ENCODE measurements at places on chromosomes 7 and 10. TPM values are rescaled to one million over a fixed set of nuclear protein-coding genes. Genes with fewer than 3 reads are reported as not detected.

The CUL2 gene
- 15.9 TPM for total RNA-seq

The VCL gene
- total RNA-seq, result 285 TPM

DNA sequence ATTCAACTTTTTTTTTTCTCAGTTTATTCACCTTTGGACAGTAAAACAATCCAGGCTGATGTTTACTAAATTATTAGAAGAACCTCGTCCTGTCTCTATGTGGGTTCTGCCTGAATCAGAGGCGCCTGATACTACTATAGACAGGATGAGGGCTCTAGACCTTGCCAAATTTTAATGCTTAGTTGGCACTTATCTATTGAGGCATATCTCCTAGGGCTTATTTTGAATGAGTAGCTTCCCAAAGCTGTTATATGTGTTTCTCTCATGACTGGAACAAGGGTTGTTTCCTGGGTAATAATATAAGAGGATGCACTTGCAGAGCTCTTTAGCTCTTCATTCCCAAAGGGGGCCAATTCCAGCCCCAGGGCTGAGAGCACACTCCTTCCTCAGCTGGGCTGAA lies 23.6 kb downstream of the HECW1 start:
- no peaks in the 10 kb centered on the region for H3K4me1 ChIP-seq
- no peak for DNase-seq
- H3K36me3 ChIP-seq, result no peaks in the 10 kb centered on the region

GRCh38 chr7:30937416-30937815 lies 25.8 kb downstream of the AQP1 start:
- no peaks in the 10 kb centered on the region for H3K4me1 ChIP-seq
- no peak overlapping the region for H3K27ac ChIP-seq
- no peaks in the 10 kb centered on the region for H3K36me3 ChIP-seq

The EMX2 gene
- 1.5 TPM for total RNA-seq
